Neural progenitor cell (in vitro differentiated cells): ENCODE measurements at places on chromosomes 7 and 10.
A peak's percentile ranks its signal among the peaks of the same experiment; 100 is the strongest.

- DNase-seq, result no peak
Observed at GRCh38 chr7:623464-623863, 103.0 kb upstream of the DNAAF5 start.

DNA sequence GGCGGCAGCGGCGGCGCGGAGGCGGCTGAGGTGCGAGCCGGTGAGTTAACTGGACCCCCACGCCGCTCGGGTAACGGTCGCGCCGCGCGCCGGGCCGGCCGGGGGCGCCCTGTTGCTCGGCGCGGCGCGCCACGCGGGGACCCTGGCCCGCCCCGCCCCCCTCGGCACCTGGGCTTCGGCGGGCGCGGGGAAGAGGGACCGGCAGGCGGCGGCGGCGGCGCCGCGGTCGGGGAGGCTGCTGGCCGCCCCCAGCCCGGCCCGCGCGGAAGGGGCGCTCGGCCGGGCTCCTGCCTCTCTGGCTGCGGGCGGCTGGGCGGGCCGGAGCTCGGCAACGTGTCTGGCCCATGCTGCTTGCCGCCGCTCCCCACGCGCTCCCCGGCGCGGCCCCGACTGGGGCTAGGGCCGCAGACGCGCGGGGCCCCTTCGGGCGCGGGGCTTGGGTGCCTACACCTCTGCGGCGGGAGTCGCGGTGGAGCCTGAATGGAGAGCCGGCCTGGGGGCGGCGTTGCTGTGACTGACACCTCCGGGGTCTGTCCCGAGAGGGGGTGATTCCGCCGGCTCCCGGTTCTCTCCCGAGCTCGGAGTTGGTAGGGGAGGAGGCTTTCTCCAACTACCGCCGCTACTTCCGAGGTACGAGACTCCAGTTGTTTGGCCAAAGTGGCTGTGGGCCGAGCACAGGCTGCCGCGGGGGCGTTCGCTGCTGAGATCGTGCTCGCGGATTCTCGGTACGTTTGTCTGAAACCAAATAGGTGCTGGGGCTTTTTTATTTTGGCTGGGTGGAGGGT is 494 bp downstream of the PALS2 start:
- peak; percentile 83 for DNase-seq

GRCh38 chr7:6277476-6277875 is 5.1 kb upstream of the CYTH3 start:
- DNase-seq, result no peak

DNA sequence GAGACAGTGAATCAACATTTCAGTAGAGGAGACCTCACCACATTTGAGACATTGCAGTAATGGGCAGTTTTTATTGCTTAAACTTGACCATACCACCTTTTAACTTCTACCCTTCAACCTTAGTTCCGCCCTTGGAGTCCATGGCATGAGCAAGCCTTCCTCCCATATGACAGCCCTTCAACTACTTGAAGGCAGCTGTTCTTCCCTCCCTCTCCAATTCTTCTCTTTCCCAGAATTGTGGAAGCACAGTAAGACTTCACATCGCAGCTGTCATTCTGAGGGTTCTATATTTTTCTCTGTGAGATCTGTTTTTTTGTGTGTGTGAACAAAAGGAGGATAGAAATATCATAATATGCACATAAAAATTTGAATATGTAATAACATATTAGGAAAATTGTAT is 2.2 kb upstream of the TSPAN12 start:
- no peak for DNase-seq

GRCh38 chr10:132328738-132329137 is 3.3 kb upstream of the LRRC27 start:
- no peak for DNase-seq

GRCh38 chr10:86878983-86879713 is 78.3 kb downstream of the MMRN2 start:
- no peak for DNase-seq
